Stimulated activated CD4-positive, alpha-beta T cell treated with anti-CD3 and anti-CD28 coated beads, Interleukin-4, amount 100 ng/mL, for 24 hours (primary cell): ENCODE measurements at places on chromosomes 5 and 9.

DNA sequence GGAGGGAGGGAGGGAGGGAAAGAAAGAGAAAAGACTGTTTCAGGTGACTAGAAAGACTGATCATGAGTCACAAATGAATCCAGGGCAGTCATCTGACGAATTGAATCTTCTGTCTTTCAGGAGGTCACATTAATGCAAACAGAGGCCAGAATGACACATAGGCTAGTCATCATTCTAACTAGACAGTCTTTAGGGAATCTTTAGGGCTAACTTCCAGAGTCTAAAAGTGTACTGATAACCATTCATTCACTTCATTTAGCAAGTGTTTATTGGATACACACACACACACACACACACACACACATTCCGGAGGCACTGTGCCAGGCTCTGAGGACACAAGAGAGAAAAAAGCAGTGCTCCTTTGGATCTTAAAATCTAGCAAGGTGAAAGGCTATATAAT is 156.7 kb downstream of the EBF1 start:
- no peak for DNase-seq

DNA sequence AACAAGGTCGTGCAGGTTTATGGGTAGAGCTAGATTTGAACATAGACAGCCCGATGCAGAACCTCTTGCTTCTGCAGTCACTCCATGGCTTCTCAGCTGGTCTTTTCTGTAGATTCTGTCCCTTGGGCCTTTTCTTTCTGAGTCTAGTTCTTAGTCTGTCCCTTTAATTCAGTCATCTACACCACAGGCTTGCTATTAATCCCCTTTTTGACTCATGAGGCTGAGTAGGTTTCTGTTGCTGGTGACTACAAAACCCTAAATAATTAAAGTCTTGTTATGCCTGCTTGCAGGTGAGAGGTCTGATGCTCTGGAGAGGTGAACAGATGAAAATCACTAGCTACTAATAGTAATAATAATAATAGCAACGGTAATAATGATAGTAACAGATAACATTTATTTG is 19.3 kb upstream of the STRBP start:
- no peak for DNase-seq

DNA sequence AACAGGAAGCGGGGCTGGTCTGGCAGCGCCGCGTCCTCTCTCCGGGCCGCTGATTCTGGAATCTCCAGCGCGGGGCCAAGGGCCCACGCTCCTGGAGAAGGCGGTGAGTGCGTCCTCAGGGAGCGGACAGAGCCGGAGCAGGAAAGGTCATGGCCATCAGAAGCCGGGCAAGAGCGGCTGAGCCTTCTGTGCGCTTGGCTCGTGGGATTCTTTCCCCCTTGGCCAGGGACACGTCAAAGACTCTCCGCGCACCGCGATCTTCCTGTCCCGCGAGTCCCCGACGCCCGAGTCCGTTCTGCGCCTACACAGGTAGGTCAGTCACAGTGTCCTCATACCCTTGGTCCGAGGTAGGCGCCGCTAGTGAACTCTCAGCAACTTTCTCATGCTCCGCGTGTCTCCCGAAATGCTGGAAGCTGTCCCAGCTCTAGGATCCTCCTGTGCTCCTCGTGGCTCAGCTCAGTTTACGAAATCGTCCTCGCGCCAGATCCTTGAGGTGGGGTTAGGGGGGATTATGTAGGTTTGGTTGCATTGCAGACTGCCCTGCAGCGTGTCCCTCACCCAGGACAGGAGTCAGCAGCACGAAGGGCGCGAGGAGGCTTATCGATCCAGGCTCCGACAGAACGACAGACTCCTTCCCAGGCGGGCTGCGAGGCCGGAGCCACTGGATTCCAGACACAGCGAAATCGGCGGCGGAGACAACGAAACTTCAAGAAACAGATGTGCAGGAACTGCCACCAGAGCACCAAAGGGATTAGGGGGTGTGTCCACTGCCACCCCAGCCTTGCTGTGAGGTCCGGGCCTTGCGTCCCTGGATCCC is 8.7 kb downstream of the LHX6 start:
- no peak for DNase-seq

DNA sequence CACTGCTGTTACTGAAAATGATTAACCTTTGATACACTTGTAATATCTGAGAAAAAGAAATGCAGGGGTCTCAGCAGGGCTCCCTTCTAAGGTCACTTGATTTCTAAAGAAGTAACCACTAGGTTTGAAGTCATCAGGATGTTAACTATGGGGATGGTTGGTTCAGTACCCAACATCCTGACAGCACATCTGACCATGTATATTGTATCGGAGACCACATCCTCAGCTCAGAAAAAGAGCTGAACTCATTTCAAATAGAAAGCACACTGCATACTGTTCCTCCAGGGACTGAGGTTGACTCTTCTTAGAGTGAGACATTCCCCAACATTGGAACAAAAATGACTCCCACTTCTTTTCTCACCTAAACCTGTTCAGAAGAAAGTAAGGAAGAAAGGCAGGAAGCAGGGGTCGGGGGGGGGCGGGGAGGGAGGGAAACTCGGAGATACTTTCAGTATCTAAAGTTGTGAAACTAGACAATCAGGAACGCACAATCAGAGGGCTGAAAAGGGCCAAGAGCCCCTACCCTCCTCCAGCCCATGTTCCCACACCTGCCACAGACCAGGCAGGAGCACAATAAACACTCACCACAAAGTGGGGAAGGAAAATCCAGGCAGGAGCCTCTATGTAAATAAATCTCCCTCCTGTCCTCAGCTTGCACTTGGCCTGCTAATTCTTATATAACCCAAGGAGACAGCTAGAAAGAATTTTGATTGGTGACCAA is 730 bp upstream of the GZMA start:
- DNase-seq: no peak

DNA sequence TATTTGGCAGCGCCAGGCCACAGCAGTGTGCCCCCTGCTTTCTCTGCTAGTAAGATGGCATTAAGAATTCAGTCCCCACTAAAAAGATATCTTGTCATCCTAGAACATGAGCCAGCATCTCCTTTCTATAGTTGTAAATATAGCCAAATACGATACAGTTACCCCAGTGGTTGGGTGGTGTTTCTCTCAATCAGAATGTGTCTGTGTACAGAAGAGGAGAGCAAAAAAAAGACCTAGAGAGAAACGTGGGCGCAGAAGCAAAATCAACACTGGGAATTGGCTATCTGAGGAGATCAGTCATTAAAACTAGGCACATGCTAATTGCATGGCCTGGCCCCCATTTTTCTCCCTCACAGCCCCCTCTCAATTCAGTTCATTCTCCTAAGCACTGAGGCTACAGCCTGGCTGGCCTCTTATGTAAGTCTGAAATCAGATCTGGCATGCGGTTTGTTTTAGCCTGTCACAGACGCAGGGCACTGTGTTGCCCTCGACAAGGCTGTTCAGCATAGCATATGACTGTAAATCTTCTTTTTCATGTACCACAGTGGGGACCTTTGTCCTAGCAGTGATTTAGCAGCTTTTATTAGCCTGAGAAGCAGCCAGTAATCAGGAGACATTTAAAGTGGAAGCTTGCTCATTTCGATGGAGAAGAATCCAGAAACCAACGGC is 57.8 kb downstream of the RORB start:
- DNase-seq: no peak

DNA sequence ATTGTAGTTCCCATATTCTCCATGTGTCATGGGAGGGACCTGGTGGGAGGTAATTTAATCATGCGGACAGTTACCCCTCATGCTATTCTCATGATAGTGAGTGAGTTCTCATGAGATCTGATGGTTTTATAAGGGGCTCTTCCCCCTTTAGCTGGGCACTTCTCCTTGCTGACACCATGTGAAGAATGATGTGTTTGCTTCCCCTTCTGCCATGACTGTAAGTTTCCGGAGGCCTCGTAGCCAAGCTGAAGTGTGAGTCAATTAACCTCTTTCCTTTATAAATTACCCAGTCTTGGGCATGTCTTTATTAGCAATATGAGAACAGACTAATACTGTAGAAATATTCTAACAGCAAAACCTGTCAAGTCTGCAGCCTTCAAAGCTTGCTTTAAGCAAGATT is 293.2 kb downstream of the CTNND2 start:
- no peak for DNase-seq

GRCh38 chr9:93594041-93594756 is 17.8 kb downstream of the PHF2 start:
- DNase-seq: no peak

- no peak for DNase-seq
Measured at GRCh38 chr5:122565331-122565730, 209.5 kb upstream of the SNX2 start.

- no peak for DNase-seq
Measured at GRCh38 chr9:136927343-136928271, 16.9 kb downstream of the FBXW5 start.
